AG08395 (cell line): ENCODE measurements at places on chromosomes 4 and X.
A peak's percentile ranks its signal among the peaks of the same experiment; 100 is the strongest.

GRCh38 chr4:140774956-140775355 is 18.8 kb upstream of the TBC1D9 start:
- DNase-seq, result no peak

DNA sequence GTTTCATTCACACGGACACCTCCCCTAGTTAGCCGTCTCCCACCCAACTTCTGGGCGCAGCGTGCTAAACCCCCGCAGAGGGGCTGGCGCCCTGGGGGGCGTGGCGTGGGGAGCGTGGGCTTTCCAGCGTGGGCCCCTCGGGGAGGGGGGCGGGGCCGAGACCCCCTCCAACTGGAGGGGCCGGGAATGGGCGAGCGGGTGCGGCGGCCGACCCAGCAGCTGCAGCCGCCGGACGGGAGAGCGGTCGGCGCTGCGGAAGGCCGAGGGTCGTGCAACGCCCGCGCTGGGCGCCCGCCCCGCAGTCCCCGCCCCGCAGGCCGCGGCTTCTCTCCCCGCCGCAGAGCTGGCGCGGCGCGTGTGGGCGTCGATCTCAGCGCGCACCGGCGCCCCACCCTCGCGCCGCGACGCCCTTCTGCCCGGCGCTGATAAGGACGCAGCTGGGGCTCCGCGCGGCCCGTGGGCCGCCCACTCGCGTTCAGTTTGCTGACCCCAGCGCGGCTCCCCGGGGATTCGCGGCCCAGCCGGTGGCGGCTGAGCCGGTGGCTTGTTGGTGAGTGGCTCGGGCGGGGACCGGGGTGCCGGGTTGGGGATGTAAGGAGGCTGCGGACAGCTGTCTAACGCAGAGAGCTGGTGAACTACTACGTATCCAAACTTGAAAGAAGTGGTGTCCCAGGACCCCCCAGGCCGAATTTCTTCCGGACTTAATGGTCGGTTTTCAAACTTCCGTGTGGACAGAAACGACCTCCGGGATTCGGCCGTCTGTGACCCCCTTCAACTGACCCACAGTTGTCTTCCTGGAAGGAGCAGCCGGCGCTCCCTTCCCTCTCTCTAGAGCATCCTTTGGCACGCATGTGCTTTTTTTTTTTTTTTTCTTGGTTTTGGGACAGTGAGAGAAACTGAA is 1.5 kb downstream of the FHDC1 start:
- peak; percentile 33 for DNase-seq

- peak; percentile 17 for DNase-seq
Observed at GRCh38 chr4:113699772-113700171, 61.8 kb downstream of the CAMK2D start.

DNA sequence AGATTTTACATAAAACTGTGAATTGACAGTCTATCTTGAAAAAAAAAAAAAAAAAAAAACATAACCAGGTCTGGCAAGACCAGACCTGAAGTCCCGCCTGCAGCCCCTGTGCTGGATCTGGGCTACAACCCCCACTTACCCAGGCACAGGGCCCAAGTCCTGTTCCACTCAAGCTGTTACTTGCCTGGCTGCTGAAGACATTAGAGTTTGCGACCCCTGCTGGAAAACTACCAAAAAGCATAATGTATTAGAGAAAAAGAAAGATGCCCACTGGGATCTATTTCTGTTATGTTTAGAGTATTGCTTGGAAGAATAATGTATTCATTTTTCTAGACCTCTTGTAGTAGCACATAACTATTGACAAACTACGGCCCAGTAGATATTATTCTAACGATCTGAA is 4.7 kb downstream of the HS3ST1 start:
- DNase-seq, result no peak

DNA sequence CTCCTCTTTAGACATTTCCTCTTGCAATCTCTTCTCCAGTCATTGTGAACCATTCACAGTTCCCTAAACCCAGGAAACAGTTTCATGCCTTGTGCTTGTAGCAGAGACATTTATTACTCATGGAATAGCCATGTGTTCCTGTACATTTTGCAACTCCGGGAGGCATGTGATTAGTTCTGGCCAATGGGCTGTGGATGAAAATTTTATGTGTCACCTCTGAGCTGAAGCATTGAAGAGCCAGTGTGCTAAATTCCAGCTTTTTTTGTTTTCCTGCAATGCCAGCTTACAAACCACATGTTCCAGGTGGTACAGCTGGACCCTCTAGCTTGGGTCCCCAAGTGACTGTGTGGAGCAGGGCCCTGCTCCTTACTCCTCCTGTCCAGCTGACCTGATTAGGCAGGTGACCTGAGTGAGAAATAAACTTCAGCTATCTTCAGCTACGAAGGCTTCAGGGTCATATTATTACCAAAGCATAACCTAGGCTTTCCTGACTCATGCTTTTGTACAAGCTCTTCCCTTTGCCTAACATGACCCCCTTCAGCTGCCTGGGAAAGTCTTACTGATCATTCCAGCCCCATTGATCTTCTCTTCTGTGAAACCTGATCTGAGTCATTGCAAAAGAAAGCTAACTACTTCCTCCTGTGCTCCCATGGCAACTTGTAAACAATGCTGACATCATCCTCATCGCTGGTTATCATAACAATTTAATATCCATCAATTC is 200.4 kb downstream of the PTTG2 start:
- peak; percentile 90 for DNase-seq
